ENCODE measurements at places on chromosomes 11 and 22. TPM values are rescaled to one million over a fixed set of nuclear protein-coding genes. Genes with fewer than 3 reads are reported as not detected.

Gene KRTAP5-11
- total RNA-seq = not detected

Gene EEF1G
- 1,561 TPM for total RNA-seq

Gene OR8D4
- not detected for total RNA-seq

Gene ART1
- not detected for total RNA-seq

Gene WT1
- 21.2 TPM for total RNA-seq

Gene SCGB1D2
- not detected for total RNA-seq

GRCh38 chr11:127803755-127804154, 783.6 kb downstream of the ETS1 start:
- no peak for DNase-seq

DNA sequence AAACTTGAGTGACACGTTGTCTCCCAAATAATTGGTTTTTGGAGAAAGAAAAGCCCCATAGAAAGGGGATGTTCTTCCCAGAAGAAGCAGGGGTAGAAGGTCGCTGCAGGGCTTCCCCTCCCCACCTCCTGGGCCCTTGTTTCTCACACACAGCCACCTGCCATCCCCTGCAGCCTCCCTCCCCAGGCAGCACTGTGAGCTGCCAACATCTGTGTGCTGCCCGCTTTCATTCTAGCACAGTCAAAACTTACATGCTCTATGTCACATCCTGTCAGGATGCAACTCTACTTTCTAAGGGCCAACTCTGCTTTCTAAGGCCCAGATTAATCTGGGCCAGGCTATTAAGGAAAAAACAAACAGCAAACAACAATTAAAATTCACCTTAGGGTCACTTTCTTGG, 309.4 kb upstream of the ZC3H12C start:
- DNase-seq = no peak

- no peak for DNase-seq
Measured at GRCh38 chr11:10692531-10693115, 932 bp downstream of the IRAG1 start.

DNA sequence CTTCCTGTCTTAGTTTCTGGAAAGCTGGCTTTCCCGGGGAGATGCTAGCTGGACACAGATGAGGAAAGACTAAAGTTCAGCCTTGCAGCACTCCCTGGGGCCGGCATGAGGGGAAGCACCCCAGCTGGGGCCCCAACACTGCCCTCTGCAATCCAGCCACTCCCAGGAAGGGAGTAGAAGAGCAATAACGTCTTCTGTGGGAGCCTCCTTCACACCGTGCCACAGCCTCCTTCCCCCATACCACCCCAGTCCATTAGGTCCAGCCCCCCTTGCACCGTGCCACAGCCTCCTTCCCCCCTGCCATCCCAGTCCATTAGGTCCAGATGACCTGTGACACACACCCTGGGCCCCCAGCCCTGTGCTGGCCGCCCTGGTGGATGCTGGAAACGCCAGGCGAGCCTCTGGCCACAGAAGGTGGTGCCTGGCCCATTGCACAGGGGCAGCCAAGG, 44.1 kb upstream of the PRDM11 start:
- DNase-seq = no peak

Data from omental fat pad (tissue), 4 donors.